ENCODE measurements at places on chromosomes 5 and 9. TPM values are rescaled to one million over a fixed set of nuclear protein-coding genes. Genes with fewer than 3 reads are reported as not detected.
A peak's percentile ranks its signal among the peaks of the same experiment; 100 is the strongest.

Gene DMRT3
- total RNA-seq = not detected

Gene PCDHAC1
- not detected for total RNA-seq

Gene FLT4
- 2.4 TPM for total RNA-seq

Gene PTGS1
- total RNA-seq = 9.2 TPM

Gene IL5
- total RNA-seq = not detected

Gene NMUR2
- not detected for total RNA-seq

DNA sequence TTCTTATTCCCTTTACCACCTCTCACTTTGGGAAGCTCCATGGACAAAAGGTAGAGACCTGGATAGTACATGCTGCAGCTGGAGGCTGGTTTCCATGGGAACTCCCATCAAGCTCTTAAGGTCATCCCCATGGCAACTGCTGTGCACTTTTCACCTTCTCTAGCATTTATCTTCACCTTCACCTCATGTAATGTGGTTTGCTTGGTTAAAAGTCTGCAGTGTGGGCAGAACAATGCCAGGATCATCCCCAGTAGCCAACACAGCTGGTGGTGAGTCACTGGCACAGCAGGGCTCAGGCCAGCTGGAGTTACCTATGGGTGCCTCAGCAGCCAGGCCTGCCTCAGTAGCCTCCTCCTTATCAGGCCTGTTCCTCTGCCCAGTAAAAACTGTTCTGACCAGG lies 210.5 kb downstream of the GRIA1 start:
- no peaks in the 10 kb centered on the region for H3K27me3 ChIP-seq
- no peaks in the 10 kb centered on the region for H3K36me3 ChIP-seq
- no peak for DNase-seq
- no peak overlapping the region for H3K4me3 ChIP-seq
- H3K27ac ChIP-seq = no peak overlapping the region

GRCh38 chr5:135110785-135111596 lies 77.0 kb upstream of the PITX1 start:
- H3K36me3 ChIP-seq = no peaks in the 10 kb centered on the region
- no peak for DNase-seq
- no peaks in the 10 kb centered on the region for H3K27me3 ChIP-seq
- H3K4me3 ChIP-seq = no peak overlapping the region
- H3K4me1 ChIP-seq = no peaks in the 10 kb centered on the region

DNA sequence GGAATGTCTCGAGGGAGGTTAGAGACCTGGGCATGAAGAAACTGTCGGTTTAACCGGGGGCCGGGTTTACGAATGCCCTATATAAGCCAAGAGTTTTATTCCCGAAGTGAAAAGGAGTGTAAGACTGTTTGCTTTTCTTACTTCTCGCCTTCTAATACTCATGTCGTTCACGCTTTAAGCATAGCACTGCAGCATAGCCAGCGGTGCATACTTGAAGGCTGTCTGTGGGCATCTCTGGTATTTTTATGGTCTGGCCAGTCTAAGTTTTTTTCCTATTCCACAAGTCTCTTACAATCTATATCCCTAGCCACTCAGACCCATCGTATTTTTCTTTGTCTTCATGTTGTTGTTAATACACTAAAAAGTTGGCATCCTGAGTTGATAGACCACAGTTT lies 1.2 kb downstream of the UHRF2 start:
- DNase-seq = no peak
- H3K27ac ChIP-seq = peak overlapping the region; percentile 91
- H3K4me3 ChIP-seq = peak overlapping the region; percentile 98
- H3K36me3 ChIP-seq = peaks cover 8% of the 10 kb centered on the region
- H3K27me3 ChIP-seq = no peaks in the 10 kb centered on the region

DNA sequence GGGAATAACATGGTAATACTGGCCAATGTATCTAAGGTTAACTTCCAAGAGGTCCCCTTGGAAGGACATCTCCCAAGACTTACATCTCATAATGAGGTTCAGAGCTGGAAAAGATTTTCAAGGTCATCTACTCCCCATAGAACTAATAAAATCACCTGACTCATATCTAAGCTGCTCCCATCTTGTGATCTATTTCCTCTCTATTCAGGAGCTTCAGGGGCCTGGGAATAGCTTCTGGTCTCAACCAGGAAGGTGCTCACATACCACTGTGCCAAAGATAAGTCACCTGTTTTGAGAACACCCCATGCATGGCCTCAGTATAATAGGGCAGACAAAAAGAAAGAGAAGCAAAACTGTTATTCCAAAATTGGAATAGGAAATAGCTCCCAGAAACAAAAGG lies 74.2 kb downstream of the OXCT1 start:
- H3K4me1 ChIP-seq = no peaks in the 10 kb centered on the region
- H3K4me3 ChIP-seq = no peak overlapping the region
- H3K27ac ChIP-seq = no peak overlapping the region
- no peaks in the 10 kb centered on the region for H3K27me3 ChIP-seq
- DNase-seq = no peak
- peaks cover 52% of the 10 kb centered on the region for H3K36me3 ChIP-seq

DNA sequence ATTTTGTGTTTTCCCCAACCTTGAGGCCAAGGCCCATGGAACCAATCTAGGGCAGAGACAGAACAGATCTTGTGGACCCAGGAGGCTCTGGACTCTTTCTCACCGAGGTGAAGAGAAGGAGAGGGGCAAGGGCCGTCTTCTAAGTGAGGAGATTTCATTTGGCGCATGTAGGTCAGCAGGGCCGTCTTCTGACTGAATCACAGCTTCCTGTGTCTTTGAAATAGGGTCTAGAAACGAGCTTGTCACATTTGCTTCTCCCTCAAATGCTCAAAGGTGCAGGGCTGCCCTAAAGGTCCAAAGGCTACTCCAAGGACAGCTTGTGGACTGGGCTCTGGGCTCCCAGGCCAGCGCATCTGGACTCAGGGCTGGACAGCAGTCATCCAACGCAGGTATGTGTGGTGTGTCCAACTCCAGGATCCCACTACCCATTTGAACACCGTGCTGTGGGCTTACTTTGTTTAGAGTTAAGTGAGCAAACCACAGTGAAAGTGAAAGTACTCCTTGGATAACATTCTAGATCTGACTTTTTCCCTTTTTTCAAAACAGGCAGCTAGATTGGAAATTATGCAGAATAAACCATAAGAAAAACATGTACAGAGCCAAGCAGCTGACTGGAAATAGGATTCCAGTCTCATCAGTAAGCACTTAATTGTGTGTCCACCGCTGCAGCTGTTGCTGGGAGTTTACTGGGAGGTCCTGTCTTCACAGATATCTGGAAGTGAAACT lies 357.0 kb downstream of the GADD45G start:
- DNase-seq = no peak
- no peak overlapping the region for H3K27ac ChIP-seq
- no peaks in the 10 kb centered on the region for H3K27me3 ChIP-seq

- no peak for DNase-seq
- H3K36me3 ChIP-seq = no peaks in the 10 kb centered on the region
- H3K27ac ChIP-seq = no peak overlapping the region
- H3K4me3 ChIP-seq = no peak overlapping the region
- no peaks in the 10 kb centered on the region for H3K27me3 ChIP-seq
These were observed 120.1 kb upstream of the CD180 start for GRCh38 chr5:67316695-67317094.

DNA sequence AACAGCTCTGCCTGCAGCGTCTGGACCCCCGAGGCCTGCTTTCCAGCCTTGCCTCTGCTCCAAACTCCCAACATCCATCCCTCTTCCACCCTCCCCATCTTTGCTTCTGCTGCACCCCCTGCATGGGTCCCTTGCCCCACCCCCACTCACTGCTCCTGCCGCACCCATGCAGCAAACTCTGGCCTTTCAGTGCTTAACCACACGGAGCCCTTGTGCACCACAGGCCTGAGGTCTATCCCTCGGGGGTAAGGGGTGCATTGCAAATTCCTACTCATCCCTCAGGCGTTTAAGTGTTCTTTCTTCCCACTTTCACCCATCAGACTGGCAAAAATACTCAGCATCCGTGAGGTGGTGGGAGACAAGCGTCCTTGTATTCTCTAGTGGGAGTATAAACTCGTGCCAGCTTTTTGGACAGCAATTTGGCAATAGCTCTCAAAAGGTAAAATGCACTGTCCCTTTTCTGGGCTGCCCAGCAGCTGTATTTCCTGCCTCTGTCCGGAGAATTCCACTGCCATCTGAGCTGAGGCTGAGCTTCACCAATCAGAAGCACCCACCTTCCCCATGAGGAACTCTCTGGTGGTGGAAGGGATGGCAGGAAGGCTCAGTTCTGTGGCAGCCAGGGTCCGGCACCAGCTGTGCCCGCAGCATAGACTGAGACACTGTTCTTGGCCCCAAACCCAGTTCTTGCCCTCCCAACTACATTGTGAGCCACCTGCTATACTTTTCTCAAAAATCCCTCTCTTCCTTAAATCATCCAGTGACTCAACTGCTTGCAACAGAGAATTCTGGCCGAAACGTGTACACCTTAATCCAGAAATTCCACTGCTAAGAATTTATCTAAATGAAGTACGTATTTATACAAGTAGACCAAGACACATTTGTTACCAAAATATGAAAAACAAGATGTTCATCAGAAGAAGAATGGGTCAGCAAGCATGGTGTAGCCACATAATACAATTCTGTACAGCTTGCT lies 15.0 kb downstream of the PSMB7 start:
- DNase-seq = no peak
- H3K27me3 ChIP-seq = no peaks in the 10 kb centered on the region
- peaks cover 66% of the 10 kb centered on the region for H3K36me3 ChIP-seq
- no peak overlapping the region for H3K27ac ChIP-seq

GRCh38 chr5:157066080-157066479 lies 7.2 kb upstream of the HAVCR1 start:
- H3K4me1 ChIP-seq = no peaks in the 10 kb centered on the region
- no peaks in the 10 kb centered on the region for H3K27me3 ChIP-seq
- no peak overlapping the region for H3K27ac ChIP-seq
- no peak overlapping the region for H3K4me3 ChIP-seq

GRCh38 chr9:133454943-133455673 lies 4.7 kb upstream of the CACFD1 start:
- H3K4me3 ChIP-seq = no peak overlapping the region
- H3K36me3 ChIP-seq = no peaks in the 10 kb centered on the region
- no peak overlapping the region for H3K27ac ChIP-seq
- no peak for DNase-seq

DNA sequence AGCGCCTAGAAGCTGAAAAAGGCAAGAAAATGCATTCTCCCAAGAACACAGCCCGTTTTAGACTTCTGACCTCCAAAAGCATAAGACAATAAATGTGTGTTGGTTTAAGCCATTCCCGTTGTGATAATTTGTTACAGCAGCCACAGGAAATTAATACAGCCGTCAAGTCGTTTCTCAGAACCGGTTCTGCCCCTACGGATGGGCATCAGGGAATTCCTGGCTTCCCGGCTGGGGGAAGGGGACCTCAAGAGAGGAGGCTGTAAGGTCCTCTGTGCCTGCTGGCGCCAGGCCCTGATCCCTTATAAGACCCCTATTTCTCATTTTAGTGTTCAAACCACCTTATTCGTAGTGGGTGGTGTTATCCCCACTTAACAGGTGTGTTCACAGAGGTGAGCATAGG lies 50.6 kb upstream of the RPL26L1 start:
- H3K4me1 ChIP-seq = no peaks in the 10 kb centered on the region
- H3K27me3 ChIP-seq = no peaks in the 10 kb centered on the region
- no peak overlapping the region for H3K27ac ChIP-seq
- DNase-seq = no peak
- H3K4me3 ChIP-seq = no peak overlapping the region
